Left ventricle myocardium inferior (tissue), 1 donor: ENCODE measurements at places on chromosomes 5 and 9. TPM values are rescaled to one million over a fixed set of nuclear protein-coding genes. Genes with fewer than 3 reads are reported as not detected.

DNA sequence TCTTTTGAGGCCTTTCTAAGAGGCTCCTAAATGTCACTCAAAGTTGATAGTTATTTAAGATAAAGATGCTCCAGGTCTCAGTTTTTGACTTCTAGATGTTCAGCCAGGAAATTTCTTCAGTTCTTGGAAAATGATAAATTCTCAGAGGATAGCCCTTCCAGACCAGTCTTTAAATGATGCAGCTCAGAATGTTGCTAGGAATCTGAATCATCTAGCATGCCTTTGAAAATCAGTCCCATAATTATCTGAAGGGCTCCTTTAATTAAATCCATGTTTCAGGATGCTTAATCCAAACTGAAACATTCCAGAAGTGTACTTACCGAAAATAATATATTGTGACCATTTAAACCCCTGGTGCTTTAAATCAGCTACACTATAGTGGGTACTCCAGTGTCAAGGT lies 107.5 kb upstream of the FBN2 start:
- no peaks in the 10 kb centered on the region for H3K27me3 ChIP-seq
- H3K36me3 ChIP-seq: no peaks in the 10 kb centered on the region
- DNase-seq: no peak

- no peaks in the 10 kb centered on the region for H3K36me3 ChIP-seq
- no peaks in the 10 kb centered on the region for H3K27me3 ChIP-seq
- no peak for DNase-seq
- no peak overlapping the region for H3K4me3 ChIP-seq
Observed at GRCh38 chr5:56282216-56282615, 49.1 kb upstream of the ANKRD55 start.

GRCh38 chr9:7653262-7653661 lies 146.3 kb downstream of the DMAC1 start:
- peaks cover 17% of the 10 kb centered on the region for H3K4me1 ChIP-seq
- no peaks in the 10 kb centered on the region for H3K27me3 ChIP-seq
- H3K36me3 ChIP-seq: no peaks in the 10 kb centered on the region

DNA sequence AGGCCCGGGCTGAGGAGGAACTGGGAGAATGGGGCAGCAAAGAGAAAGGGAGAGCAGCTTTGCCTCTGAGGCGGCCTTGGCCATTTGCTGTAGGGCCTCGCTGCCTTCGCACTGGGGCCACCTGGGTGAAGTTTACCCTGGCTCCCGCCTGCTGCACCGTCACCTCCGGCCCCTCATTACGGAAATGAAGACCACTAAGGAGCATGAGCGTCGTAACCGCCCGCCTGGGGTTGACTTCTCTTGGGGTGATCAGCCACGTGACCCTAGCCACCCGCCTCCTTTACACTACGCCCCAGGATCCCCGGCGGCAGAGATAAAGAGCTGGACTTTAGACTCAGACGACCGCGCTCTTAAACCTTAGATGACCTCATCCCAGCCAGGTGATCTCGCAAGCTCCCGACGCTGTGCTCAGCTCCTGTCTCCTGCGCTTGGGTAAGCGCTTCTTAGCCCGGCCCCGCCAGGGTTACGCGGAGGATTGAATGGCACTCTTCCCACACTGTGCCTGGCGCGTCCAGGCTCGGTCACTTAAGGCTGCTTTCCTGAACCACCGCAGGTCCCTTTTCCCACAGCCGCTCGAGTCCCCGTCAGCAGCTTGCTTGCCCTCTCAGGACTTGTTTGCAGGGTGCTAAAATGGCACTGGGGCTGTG lies 107.9 kb upstream of the LARP1 start:
- peak overlapping the region; percentile 60 for H3K4me3 ChIP-seq
- H3K4me1 ChIP-seq: peaks cover 12% of the 10 kb centered on the region
- peaks cover 12% of the 10 kb centered on the region for H3K27me3 ChIP-seq
- peak; percentile 38 for DNase-seq

GRCh38 chr5:22850981-22851380 lies 2.2 kb downstream of the CDH12 start:
- no peak for DNase-seq
- H3K4me1 ChIP-seq: peaks cover 9% of the 10 kb centered on the region
- H3K27me3 ChIP-seq: peaks cover 58% of the 10 kb centered on the region
- H3K36me3 ChIP-seq: no peaks in the 10 kb centered on the region

GRCh38 chr9:137199411-137200121 lies 975 bp downstream of the TPRN start:
- no peaks in the 10 kb centered on the region for H3K36me3 ChIP-seq
- H3K27me3 ChIP-seq: no peaks in the 10 kb centered on the region
- DNase-seq: no peak
- H3K4me3 ChIP-seq: peak overlapping the region; percentile 83

- no peak overlapping the region for H3K4me3 ChIP-seq
- no peak for DNase-seq
- no peak overlapping the region for H3K27ac ChIP-seq
- H3K27me3 ChIP-seq: no peaks in the 10 kb centered on the region
- peaks cover 24% of the 10 kb centered on the region for H3K36me3 ChIP-seq
Observed at GRCh38 chr9:94289691-94290090, 30.6 kb downstream of the ZNF169 start.

- H3K36me3 ChIP-seq: no peaks in the 10 kb centered on the region
- no peaks in the 10 kb centered on the region for H3K4me1 ChIP-seq
- no peak overlapping the region for H3K4me3 ChIP-seq
- H3K27me3 ChIP-seq: no peaks in the 10 kb centered on the region
- DNase-seq: no peak
Observed at GRCh38 chr9:82781921-82782392, 281.0 kb downstream of the RASEF start.

- no peak overlapping the region for H3K27ac ChIP-seq
- no peak overlapping the region for H3K4me3 ChIP-seq
- H3K36me3 ChIP-seq: no peaks in the 10 kb centered on the region
- peaks cover 8% of the 10 kb centered on the region for H3K4me1 ChIP-seq
- no peaks in the 10 kb centered on the region for H3K27me3 ChIP-seq
Observed at GRCh38 chr9:88197016-88197415, 58.7 kb upstream of the SPATA31C2 start.

GRCh38 chr5:126801174-126801991 lies 24.4 kb downstream of the LMNB1 start:
- H3K36me3 ChIP-seq: no peaks in the 10 kb centered on the region
- no peaks in the 10 kb centered on the region for H3K27me3 ChIP-seq
- H3K27ac ChIP-seq: no peak overlapping the region
- no peak for DNase-seq
- no peak overlapping the region for H3K4me3 ChIP-seq
- no peaks in the 10 kb centered on the region for H3K4me1 ChIP-seq

GRCh38 chr5:68730220-68730978 lies 363.4 kb upstream of the SLC30A5 start:
- H3K4me3 ChIP-seq: peak overlapping the region; percentile 11
- DNase-seq: peak; percentile 18
- H3K36me3 ChIP-seq: no peaks in the 10 kb centered on the region
- H3K27ac ChIP-seq: peak overlapping the region; percentile 60
- H3K4me1 ChIP-seq: peaks cover 26% of the 10 kb centered on the region

DNA sequence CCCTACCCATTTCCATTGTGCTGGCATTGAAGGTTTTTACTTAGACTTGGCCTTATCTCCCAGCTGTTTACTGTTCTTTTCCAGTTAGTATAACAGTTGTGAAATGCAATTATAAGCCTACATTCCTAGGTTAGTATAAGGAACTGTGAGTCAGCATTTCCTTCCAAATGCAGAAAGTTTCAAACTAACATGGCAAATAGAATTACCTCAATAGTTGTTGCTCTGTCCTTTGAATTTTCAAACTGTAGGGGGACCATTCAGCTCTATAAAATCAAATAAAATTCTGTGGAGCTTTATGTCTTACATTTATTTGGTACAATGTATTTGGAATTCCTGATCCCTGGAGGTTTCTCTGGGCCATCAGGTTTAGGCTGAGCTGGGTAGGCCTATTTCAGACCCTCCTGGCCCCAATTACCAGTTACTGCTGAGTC lies 47.2 kb downstream of the ARHGEF28 start:
- no peak overlapping the region for H3K4me3 ChIP-seq
- H3K27me3 ChIP-seq: no peaks in the 10 kb centered on the region
- DNase-seq: no peak
- no peaks in the 10 kb centered on the region for H3K36me3 ChIP-seq

GRCh38 chr9:27717991-27718390 lies 144.7 kb upstream of the C9orf72 start:
- no peak overlapping the region for H3K4me3 ChIP-seq
- no peak for DNase-seq
- no peaks in the 10 kb centered on the region for H3K4me1 ChIP-seq
- no peaks in the 10 kb centered on the region for H3K36me3 ChIP-seq
- no peak overlapping the region for H3K27ac ChIP-seq

GRCh38 chr9:136411378-136411777 lies 920 bp downstream of the PMPCA start:
- H3K4me1 ChIP-seq: peaks cover 39% of the 10 kb centered on the region
- H3K36me3 ChIP-seq: peaks cover 57% of the 10 kb centered on the region
- H3K27ac ChIP-seq: peak overlapping the region; percentile 88
- no peak for DNase-seq

DNA sequence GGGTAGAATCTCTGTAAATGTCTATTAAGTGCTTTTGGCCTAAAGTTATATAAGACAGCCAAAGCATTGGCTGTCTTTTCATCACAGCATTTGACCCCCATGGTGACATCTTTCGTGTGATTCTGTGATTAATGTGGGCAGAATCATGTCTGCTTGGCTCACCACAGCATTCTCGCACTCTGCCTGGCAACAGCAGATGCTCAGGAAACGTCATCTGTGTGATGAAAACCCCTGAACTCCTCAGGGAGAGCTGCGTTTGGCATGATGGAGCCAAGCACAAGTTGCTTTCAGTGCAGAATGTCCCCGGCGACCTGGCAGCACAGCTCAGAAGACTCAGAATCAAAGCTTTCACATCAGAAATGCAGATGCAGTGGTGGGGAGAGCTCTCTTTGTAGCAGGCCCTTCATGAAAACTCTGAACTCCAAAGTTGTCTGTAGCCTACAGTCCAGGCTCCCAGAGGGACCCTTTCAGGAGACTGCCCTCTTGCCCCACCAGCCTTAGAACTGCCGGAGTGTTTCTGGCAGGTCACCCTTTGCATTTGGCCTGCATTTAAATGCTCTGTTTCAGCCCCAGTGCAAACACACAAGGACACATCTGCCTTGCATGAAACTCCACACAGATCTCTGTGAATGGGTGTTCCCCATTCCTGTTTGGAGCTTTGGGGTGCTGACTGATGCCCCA lies 155.6 kb upstream of the PANK3 start:
- H3K36me3 ChIP-seq: no peaks in the 10 kb centered on the region
- peak overlapping the region; percentile 46 for H3K27ac ChIP-seq
- H3K27me3 ChIP-seq: no peaks in the 10 kb centered on the region
- DNase-seq: peak; percentile 71

DNA sequence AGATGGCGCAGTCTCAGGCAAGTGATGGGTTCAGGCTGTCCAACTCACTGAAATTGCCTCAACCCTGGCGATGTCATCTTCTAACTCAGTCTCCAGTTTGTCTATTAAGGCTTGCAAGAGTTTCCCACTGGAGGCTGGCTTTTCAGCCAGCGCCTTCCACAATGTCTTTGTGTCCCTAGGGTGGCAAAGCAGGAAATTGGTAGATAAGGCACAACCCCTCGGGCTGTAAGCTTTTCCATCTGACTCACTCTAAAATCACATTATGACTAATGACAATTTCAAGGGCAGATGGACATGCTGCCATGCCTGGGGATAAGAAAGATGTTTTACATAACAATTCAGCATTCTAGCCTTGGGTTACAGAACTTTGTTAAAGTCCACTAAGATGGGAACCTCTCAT lies 61.9 kb downstream of the MROH2B start:
- no peaks in the 10 kb centered on the region for H3K27me3 ChIP-seq
- no peaks in the 10 kb centered on the region for H3K4me1 ChIP-seq
- H3K36me3 ChIP-seq: no peaks in the 10 kb centered on the region
- H3K4me3 ChIP-seq: no peak overlapping the region
- no peak overlapping the region for H3K27ac ChIP-seq

GRCh38 chr5:73818357-73818756 lies 192.4 kb downstream of the ARHGEF28 start:
- H3K4me3 ChIP-seq: no peak overlapping the region
- DNase-seq: no peak
- H3K36me3 ChIP-seq: no peaks in the 10 kb centered on the region
- H3K27me3 ChIP-seq: peaks cover 7% of the 10 kb centered on the region
- no peak overlapping the region for H3K27ac ChIP-seq
- no peaks in the 10 kb centered on the region for H3K4me1 ChIP-seq

- peaks cover 21% of the 10 kb centered on the region for H3K27me3 ChIP-seq
- no peaks in the 10 kb centered on the region for H3K36me3 ChIP-seq
Observed at GRCh38 chr9:135797507-135798262, 95.7 kb downstream of the KCNT1 start.

GRCh38 chr5:2577312-2578036 lies 174.0 kb downstream of the IRX2 start:
- H3K4me1 ChIP-seq: no peaks in the 10 kb centered on the region
- no peak for DNase-seq
- H3K4me3 ChIP-seq: no peak overlapping the region
- no peaks in the 10 kb centered on the region for H3K36me3 ChIP-seq

DNA sequence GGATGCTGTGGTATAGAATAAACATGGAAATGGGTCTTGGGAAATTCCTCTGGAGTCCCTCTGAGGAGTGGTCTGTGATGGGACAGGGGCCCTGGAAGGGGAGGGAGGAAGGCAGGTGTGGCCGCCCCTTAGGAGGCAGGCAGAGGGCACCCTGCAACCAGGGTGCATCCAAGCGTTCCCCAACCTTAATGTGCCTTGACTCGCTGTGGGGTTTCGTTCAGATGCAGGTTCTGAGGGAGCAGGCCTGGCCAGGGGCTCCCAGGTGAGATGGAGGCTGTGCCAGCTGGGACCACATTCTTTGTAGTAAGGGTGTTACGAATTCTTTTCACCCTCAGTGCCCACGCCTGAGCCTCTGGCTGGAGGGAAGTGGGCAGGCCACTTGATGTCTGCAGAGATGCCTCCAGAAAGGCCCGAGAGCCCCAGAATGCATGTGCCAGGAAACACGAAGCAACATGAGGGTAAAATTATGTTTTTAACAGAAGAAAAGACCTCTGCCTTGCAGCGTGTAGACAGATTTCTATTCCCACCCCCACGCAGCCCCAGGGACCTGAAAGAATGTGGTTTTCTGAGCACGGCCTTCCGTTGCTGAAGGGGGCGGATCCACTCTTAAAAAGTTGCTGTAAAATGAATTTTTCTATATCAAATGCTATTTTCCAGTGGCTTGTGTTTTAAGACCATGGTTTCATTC lies 150.4 kb upstream of the IER5L start:
- H3K27me3 ChIP-seq: no peaks in the 10 kb centered on the region
- DNase-seq: no peak
- H3K36me3 ChIP-seq: no peaks in the 10 kb centered on the region

GRCh38 chr5:133370036-133370831 lies 242.1 kb downstream of the FSTL4 start:
- peaks cover 11% of the 10 kb centered on the region for H3K4me1 ChIP-seq
- peaks cover 39% of the 10 kb centered on the region for H3K27me3 ChIP-seq
- H3K4me3 ChIP-seq: no peak overlapping the region
- no peak for DNase-seq
- no peak overlapping the region for H3K27ac ChIP-seq
- no peaks in the 10 kb centered on the region for H3K36me3 ChIP-seq

The SLC34A3 gene
- not detected for total RNA-seq

The FGF18 gene
- total RNA-seq: 30.4 TPM

The C5orf58 gene
- 1.0 TPM for total RNA-seq

The ABHD17B gene
- 10.2 TPM for total RNA-seq

The IZUMO3 gene
- not detected for total RNA-seq

The KCTD16 gene
- total RNA-seq: 0.08 TPM
